Body of pancreas (tissue), 4 donors: ENCODE measurements at places on chromosomes 6 and 20. TPM values are rescaled to one million over a fixed set of nuclear protein-coding genes. Genes with fewer than 3 reads are reported as not detected.
A peak's percentile ranks its signal among the peaks of the same experiment; 100 is the strongest.

DNA sequence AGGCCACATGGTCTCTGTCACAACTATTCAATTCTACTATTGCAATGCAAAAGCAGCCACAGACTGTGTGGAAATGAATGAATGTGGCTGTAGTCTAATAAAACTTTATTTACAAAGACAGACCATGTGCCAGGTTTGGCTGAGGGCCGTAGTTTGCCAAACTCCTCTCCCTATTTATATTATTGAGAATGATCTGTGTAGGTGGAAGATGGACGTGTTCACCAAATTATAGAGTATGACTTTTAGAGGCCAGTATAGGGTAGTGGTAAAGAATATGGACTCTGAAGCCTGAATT lies 125.7 kb upstream of the MYLIP start:
- H3K4me3 ChIP-seq: no peak overlapping the region
- H3K4me1 ChIP-seq: no peaks in the 10 kb centered on the region
- H3K27me3 ChIP-seq: no peaks in the 10 kb centered on the region

- H3K27ac ChIP-seq: no peak overlapping the region
- H3K27me3 ChIP-seq: no peaks in the 10 kb centered on the region
- no peaks in the 10 kb centered on the region for H3K36me3 ChIP-seq
- H3K4me1 ChIP-seq: no peaks in the 10 kb centered on the region
- DNase-seq: no peak
These were observed 214.0 kb downstream of the ZFAND3 start for GRCh38 chr6:38033442-38033982.

Gene NEDD9
- 58.3 TPM for total RNA-seq

Gene ZNF831
- total RNA-seq: 1.6 TPM

Gene TIAM2
- total RNA-seq: 6.6 TPM

Gene TMEM217
- total RNA-seq: not detected

Gene TRAPPC3L
- total RNA-seq: not detected

Gene PERP
- total RNA-seq: 35.8 TPM

DNA sequence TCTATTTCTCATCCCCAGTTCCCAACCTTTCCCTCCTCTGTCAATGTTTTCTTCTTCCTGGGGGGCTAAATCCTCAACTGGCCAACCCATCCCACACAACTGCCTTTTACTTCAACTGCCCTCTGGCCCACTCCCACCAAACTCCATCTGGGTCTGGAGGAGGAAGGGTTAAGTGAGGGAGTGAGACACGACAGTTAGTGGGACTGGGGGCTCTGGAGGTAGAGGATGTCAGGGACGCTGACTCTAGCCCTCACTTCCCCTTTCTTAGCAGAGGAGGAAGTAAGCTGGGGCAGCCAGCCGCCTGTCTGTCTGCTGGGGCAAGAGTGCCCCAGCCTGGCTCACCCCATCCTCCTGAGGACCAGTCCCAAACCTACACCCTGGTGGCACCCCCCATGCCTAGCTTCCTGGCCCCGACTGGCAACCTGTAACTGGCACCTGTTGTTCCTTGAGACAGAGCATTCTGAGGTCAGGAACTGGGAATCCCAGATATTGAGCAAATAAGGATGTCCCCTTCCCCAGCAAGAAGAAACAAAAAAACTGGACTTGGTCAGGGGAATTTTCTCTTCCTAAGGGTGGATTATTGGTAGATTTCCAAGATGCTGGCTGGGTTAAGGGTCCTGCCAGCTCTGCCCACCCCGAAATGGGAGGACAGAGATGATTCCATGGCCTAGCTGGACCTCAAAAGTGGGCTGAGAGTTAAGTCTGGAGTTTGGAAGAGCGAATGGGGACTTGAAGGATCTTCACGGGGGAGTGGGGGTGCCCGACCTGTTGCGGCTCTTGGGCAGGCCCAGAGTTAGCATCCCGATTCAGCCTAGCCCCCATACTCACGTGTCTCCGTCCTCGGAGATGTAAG lies 971 bp downstream of the NFKBIE start:
- peak overlapping the region; percentile 42 for H3K27ac ChIP-seq
- no peaks in the 10 kb centered on the region for H3K36me3 ChIP-seq
- DNase-seq: no peak
- H3K4me1 ChIP-seq: peaks cover 34% of the 10 kb centered on the region

- peak overlapping the region; percentile 95 for H3K27ac ChIP-seq
- no peaks in the 10 kb centered on the region for H3K27me3 ChIP-seq
- peaks cover 39% of the 10 kb centered on the region for H3K4me1 ChIP-seq
- no peaks in the 10 kb centered on the region for H3K36me3 ChIP-seq
- DNase-seq: no peak
These were observed 617 bp upstream of the TSPYL1 start for GRCh38 chr6:116280161-116280932.

GRCh38 chr6:3619201-3619600 lies 132.3 kb downstream of the PXDC1 start:
- H3K36me3 ChIP-seq: no peaks in the 10 kb centered on the region
- H3K4me3 ChIP-seq: no peak overlapping the region
- DNase-seq: no peak
- no peak overlapping the region for H3K27ac ChIP-seq

Gene C6orf62
- total RNA-seq: 70.0 TPM

DNA sequence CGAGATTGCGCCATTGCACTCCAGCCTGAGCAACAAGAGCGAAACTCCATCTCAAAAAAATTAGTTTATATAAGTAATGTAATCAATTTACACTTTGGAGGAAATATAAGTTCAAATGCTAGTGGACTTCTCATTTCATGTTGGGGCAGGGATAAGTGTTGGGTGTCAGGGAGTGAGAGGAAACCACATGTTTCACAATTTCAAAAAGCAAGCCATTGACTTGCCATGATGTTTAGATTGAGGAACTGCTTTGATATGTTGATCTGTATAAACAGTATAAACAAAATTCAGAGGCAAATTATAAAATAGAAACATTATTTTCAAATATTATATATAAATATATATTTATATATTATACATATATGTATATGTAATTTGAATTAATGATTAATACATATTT lies 42.7 kb downstream of the FILIP1 start:
- H3K27me3 ChIP-seq: no peaks in the 10 kb centered on the region
- no peaks in the 10 kb centered on the region for H3K4me1 ChIP-seq
- H3K4me3 ChIP-seq: no peak overlapping the region

DNA sequence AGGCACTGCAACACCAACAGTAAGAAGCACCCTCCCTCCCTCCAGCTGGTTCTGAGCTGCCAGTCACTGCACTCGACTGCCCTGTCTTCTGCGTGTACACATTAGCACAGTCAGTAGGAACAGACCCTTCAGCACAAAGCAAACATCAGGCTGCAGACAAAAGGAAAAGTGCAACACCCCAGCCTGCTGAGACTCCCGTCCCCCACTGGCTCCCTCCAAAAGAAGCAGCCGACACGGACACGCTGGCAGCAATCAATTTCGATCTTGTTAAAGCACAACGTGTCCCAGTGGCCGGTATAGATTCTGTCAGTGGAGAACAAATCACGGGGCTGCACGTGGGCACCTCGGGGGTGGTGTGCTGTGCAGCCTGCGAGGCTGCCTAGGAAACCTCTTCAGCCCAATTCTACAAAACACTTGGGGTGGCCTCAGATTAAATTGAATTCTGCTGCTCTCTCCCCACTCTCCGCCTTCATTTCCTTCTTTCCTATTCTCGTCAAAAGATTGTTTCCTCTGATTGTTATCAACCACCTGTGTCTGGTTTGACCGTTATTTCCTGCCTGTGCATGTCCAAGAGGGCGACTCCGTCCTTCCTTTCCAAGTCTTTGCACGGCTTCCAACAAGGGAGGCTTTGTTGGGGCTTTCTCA lies 38.7 kb downstream of the TRAF3IP2 start:
- no peaks in the 10 kb centered on the region for H3K27me3 ChIP-seq
- H3K4me3 ChIP-seq: no peak overlapping the region
- peak; percentile 36 for DNase-seq
- H3K4me1 ChIP-seq: no peaks in the 10 kb centered on the region

DNA sequence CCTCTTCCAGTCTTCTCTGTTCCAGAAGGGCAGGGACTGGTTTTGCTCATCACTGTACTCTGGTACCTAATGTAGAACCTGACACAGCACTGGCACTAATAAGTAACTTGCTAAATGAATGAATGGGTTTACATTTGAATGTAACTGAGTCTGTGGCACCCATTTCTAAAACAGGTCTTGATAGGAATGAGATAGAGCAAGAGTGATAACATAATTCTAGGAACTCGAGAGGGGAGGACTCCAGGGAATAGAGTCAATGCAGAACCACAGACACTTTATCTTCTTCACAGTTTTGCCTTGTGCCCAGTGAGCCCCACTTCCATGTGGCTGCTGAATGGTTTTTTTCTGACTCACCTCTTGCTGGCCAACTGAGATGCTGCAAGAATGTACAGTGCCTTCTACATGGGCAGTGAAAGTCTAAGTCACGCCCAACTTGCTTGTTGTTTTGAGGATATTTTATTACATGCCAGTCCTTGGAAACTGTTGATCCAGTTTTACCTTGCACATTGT lies 61.1 kb downstream of the TBC1D7 start:
- H3K4me3 ChIP-seq: no peak overlapping the region
- no peaks in the 10 kb centered on the region for H3K4me1 ChIP-seq
- no peaks in the 10 kb centered on the region for H3K27me3 ChIP-seq
- no peak for DNase-seq
- H3K36me3 ChIP-seq: no peaks in the 10 kb centered on the region

DNA sequence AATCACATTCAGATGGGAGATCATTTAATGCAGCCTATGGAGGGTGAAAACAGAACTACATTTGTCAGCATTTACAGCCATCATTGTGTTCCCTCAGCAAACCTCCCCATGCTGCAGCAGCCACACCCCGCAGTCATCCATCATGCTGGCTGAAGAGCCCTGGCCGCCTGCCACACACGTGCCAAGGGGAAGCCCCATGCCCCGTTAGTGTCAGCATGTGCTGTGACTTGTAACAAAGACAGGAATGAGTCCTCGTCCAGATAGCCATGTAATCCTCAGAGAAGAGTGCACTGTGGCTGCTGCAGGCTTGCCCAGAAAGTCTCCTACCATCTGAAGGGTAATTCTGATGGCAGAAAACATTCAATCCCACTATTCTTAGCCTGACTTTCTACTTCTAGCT lies 1097.8 kb downstream of the KIF16B start:
- H3K4me1 ChIP-seq: no peaks in the 10 kb centered on the region
- peak; percentile 29 for DNase-seq
- no peaks in the 10 kb centered on the region for H3K27me3 ChIP-seq

Gene RIMS1
- total RNA-seq: 5.9 TPM

DNA sequence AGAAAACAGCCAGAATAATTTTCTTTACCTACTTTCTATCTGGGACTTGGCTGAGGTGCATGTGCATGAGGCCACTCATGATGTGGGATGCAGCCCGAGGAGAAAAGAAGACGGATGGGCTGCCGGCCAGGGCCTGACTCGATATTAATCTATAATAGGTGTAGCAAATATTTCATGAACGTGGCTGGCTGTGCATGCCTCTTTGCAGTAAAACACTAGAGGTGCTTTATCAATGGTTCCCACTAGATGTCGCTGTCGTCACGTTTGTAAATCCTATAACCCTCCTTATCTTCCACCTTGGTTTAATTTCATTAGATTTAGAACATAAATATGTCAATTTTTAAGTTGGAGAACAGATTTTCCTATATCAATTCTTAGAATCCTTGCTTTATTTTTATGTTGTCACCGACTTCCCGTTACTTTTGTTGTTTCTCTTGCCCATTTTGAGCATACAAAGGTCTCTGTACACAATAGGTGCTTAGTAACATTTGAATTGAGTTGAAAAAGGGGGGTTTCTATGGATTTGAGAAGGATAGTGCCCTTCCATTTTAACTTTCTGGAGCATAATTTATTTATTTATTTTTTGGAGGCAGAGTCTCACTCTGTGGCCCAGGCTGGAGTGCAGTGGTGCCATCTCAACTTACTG lies 19.6 kb upstream of the FERMT1 start:
- H3K4me1 ChIP-seq: no peaks in the 10 kb centered on the region
- DNase-seq: peak; percentile 56
- no peaks in the 10 kb centered on the region for H3K36me3 ChIP-seq
- H3K4me3 ChIP-seq: no peak overlapping the region
- no peaks in the 10 kb centered on the region for H3K27me3 ChIP-seq

Gene FAM209A
- total RNA-seq: not detected

GRCh38 chr6:81241126-81242041 lies 511.1 kb downstream of the TENT5A start:
- no peaks in the 10 kb centered on the region for H3K36me3 ChIP-seq
- H3K4me3 ChIP-seq: no peak overlapping the region
- no peaks in the 10 kb centered on the region for H3K27me3 ChIP-seq
- no peak overlapping the region for H3K27ac ChIP-seq

- H3K4me1 ChIP-seq: no peaks in the 10 kb centered on the region
- no peak overlapping the region for H3K27ac ChIP-seq
- DNase-seq: no peak
- no peaks in the 10 kb centered on the region for H3K27me3 ChIP-seq
- H3K36me3 ChIP-seq: no peaks in the 10 kb centered on the region
These were observed 443.7 kb downstream of the FRK start for GRCh38 chr6:115617031-115617430.

Gene TEAD3
- 8.9 TPM for total RNA-seq

DNA sequence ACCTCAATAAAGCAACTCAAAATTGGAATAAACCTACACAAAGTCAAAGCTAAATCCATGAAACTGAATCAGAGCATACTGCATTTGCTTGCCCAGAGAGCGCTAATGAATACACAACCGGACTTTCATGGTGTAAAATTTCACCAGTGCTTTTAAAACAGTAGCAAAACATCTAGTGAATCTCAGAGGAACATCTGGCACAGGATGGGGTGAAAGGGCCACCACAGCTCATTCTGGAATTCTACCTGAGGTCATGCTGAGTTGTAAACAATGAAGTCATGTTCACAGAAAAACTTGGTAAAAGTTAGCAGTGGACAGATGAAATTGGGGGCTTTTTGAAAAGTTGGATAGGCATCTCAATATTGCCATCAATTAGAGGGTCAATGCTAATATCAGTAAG lies 125.6 kb upstream of the STXBP5 start:
- no peak overlapping the region for H3K4me3 ChIP-seq
- H3K36me3 ChIP-seq: no peaks in the 10 kb centered on the region
- DNase-seq: no peak
- H3K27me3 ChIP-seq: no peaks in the 10 kb centered on the region

GRCh38 chr20:40189621-40190020 lies 499.4 kb downstream of the MAFB start:
- no peaks in the 10 kb centered on the region for H3K27me3 ChIP-seq
- no peak overlapping the region for H3K27ac ChIP-seq
- no peak overlapping the region for H3K4me3 ChIP-seq
- no peaks in the 10 kb centered on the region for H3K36me3 ChIP-seq
- no peak for DNase-seq
